Renal cortical epithelial cell (primary cell): ENCODE measurements at places on chromosomes 12 and 14.

GRCh38 chr12:108360487-108360886 is 21.4 kb upstream of the CMKLR1 start:
- peak; percentile 16 for DNase-seq

DNA sequence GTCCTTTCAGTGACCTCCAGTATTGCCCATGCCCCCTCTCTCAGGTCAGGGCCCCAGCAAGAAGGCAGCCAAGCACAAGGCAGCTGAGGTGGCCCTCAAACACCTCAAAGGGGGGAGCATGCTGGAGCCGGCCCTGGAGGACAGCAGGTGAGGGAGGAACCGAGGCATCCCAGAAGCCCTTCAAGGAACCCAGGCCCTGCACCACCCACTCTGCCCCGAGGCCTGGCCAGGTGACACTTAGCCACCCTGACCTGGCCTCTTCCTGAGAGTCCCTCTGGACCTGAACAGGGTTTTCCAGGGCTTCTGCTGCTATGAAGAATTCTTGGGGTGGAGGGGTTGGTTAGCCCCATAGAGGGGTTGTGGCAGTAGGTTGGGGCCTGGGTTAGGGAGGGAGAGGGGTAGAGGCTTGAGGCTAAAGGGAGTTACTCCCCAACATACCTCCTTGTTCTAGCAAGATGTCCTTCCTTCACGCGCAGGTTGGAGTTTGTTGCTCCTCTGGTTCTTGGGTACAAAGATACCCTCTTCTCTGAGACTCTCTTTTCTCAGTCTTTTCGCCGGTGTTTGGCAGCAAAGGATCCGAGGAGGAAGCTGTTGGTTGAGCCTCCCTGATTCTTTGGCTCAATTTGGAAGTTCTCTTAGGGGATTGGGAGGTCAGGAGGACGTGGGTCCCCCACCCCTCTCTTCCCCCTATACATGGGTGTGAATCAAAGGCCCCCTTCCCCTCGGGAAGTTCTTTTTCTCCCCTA is 2.1 kb downstream of the TARBP2 start:
- DNase-seq, result no peak

DNA sequence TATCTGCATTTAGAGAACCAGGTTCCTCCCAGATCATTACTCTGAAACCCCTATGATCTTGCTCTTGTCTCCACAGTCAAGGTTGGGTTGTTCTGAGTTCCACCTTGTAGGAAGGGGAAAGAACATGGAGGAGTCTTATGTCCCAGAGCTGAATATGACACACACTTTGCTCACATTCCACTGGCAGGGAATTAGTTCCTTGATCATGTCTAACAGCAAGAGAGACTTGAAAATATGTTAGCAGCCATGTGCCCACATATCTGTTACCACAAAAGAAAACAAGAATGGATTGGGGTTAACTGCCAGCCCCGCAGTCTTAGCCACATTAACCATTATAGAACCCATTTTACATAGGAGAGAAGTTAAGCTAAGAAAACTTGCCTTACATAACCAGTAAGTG is 71.1 kb upstream of the MDM1 start:
- peak; percentile 69 for DNase-seq

DNA sequence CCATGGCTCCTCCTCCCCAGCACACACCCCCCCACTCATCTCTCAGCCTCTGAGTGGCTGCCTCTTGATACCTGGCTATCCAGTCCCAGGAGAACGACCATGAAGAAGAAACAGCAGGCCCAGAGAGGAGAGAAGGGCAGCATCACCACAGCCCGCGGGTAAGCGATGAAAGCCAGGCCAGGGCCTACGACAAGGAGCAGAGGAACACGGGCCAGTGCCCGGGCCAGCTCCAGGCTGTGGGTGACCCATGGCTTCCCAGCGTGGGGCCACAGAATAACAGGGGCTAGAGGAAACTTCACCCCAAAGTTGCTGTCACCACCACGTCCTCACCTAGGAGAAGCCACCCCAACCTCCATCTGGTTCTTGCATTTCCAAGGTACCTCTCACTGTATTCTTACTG is 10.4 kb upstream of the SLC6A12 start:
- DNase-seq, result no peak

DNA sequence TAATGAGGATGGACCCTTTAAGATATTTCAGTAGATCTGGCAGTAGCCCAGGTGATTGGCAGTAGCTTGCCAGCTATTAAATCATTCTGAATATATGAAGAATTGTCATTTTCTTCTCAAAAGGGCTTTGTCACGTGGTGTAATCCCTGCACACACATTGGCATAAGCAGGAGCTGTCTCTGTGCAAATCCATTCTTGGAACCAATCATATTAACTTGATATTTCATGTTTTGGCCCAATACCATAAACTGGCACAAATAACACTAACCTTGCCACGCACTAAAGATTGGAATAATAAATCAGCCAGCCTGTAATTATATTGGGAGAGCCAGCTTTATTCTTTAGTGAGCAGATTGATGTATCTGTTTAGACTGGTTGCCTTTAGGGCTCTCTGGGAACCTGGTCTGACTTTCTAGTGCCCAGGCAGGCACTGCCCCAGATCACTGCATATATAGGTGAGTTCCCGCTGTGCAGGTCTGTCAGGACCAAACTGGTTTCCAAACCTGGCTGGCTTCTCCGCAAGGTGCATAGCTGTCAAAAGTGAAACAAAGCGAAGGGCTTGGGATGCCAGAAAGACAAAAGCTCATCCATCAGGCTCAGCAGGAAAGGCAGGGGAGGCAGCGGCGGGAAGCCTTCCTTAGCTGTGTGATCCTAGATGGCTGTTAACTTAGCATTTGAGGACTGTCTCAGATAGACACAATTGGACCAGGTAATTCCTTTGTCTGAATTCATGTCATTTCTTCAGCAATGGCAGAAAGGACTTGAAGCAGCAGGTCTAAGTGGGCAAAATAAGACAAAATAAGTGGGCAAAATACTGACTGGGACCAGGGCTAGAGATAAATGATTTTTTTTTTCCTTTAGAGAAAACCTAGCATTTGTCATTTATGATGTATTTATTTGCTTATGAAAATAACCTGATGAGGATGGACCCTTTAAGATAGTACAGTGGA is 128.8 kb upstream of the DYRK2 start:
- DNase-seq, result no peak
